ENCODE measurements at places on chromosomes 7 and 10.

- no peak for DNase-seq
These were observed 178.2 kb upstream of the HPS1 start for GRCh38 chr10:98624963-98625362.

- DNase-seq, result no peak
These were observed 18.9 kb upstream of the YAE1 start for GRCh38 chr7:39547336-39547735.

DNA sequence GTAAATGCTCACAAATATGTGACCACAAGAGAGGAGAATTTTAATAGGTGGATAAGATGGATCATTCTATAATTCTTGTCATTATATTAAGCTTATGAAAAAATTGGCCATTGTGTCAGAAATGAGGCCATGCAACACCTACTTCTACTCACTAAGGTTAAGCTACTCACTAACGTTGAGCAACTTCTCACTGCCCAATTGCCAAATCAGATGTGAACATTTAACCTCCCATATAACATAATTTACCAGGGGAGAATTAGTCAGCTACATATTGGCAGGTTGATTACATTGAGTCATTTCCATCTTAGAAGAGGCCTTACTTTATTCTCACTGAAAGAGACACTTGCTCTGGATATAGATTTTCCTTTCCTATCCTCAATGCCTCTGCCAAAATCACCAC lies 211.2 kb upstream of the DGKB start:
- DNase-seq, result no peak

DNA sequence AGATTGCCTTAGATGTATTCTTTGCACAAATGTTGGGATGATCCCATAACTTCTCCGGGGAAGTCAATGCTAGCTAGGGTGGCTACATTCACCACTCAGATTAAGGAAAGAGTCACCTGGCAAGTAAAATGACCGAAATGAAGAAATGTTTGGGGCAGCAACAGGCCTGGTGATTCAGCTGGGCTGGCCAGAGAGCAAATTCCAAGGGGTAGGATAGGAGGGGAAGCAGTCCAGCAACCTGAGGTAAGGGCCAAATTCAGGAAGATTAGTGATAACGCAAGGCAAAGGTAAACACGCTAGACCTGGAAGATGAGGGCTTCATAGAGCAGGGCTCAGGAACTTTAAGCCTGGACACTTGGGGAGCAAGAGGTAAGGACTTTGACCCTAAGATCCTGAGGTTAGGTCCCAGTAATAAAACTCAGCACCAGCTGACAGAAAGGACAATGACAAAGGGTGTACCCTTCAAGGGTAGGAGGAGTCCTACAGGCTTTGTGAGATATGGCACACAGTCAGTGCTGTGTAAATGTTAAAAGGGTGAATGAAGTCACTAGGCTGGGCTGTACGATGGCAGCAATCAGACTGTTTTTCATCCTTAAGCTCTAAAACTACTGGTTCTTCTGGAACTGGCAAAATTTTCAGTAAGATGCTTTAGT lies 22.7 kb upstream of the SMNDC1 start:
- DNase-seq, result no peak

- no peak for DNase-seq
These were observed 76.8 kb downstream of the ALOX5 start for GRCh38 chr10:45450866-45451265.

GRCh38 chr7:30163231-30163894 lies 28.6 kb downstream of the MTURN start:
- DNase-seq, result peak; percentile 79

DNA sequence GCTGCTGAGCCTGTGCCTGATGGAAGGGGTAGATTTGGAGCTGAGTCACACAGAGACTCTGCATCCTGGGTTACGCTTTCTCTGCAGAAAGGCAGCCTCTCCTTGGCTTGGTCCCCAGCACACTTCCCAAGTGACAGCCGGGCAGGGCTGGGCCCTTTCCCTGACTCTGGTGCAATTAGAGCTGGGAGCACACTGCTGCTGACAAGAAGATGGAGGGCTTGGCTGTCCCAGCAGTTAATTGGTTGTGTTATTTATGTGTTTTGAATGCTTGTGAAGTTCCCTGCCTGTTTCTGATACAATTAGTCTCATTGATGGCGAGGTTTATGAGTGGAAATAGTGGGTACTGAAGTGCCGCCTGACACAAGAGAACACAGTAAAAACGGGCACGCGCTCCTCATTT lies 123.6 kb downstream of the TCERG1L start:
- peak; percentile 35 for DNase-seq

DNA sequence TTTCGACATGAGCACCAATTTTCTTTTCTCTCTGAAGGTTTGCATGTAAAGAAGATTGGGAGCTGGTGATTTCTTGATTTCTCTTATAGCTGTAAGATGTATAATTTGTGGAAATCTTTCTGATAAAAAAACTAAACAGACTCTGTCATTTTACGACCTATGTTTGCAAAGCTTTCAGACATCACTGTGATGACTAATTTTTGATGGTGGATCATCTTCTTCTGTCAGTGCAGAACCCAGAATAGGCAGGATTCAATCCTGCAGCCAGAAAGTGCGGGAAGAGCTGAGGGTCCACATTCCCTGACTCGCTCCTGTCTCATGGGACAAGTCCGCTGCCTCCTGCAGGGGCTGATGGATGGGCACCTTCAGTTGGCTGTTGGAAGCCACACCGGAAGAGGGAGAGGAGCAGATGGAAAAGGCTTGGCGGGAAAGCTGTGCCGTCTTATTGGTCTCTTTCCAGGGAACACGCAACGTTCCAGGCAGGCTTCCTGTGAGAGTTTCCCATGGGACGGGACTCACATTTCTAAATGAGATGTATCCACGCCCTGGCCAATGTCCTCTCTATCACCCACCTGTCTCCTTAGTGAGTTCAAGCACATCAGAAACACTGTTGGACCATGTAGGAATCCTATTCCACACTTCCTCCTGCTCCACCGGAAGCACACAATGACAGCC lies 186.9 kb downstream of the PRPF18 start:
- DNase-seq, result no peak

DNA sequence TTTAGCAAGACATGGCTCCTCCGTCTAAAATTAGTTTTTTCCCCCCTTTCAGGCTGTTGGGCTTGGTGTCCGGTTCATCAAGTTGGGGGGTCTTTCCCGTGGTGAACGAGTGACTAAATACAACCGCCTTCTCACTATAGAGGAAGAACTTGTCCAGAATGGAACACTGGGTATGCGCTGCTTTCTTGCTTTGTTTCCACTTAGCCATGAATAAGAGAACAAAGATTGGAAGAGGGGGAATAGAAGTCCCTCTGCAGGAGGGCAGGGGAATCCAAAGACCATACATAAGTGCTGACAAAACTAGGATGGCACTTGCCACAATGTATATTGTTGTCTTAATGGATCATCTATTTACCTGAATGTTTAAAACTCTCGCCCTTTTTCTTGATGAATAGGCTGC lies 30.5 kb downstream of the ENO4 start:
- no peak for DNase-seq

- DNase-seq, result peak; percentile 79
These were observed 265.6 kb upstream of the FOXK1 start for GRCh38 chr7:4416396-4417056.

DNA sequence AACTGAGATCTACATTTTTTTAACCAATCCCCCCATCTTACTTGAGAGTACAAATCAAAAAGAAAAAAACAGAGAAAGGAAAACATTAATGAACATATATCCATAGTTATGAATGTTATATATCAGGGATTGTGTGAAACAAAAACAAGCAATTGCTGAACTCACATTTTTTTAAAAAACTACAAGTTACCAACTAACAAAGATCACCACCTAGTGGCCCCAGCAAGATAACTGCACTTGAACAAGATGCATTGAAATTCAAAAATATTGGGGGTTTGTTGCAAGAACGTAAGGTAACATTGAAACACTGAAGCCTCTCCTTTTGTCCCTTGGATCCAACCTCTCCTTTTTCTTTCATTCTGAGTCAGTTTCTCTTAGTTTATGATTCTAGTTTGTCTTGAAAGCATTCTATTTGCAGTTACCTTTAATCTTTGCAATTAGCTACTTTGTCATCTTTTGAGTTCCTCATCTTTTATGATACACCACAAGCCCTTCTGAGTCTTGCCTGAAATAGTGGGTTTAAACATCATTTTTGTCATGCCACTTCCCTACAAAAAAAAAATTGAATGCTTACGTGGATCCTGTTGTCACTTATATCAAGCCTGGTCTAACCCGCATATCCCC lies 87.3 kb upstream of the TES start:
- DNase-seq, result peak; percentile 67

- no peak for DNase-seq
These were observed 147.1 kb upstream of the ASAH2 start for GRCh38 chr10:50398381-50398780.

- DNase-seq, result peak; percentile 36
These were observed 386.6 kb downstream of the SH2D4B start for GRCh38 chr10:80924063-80924952.

DNA sequence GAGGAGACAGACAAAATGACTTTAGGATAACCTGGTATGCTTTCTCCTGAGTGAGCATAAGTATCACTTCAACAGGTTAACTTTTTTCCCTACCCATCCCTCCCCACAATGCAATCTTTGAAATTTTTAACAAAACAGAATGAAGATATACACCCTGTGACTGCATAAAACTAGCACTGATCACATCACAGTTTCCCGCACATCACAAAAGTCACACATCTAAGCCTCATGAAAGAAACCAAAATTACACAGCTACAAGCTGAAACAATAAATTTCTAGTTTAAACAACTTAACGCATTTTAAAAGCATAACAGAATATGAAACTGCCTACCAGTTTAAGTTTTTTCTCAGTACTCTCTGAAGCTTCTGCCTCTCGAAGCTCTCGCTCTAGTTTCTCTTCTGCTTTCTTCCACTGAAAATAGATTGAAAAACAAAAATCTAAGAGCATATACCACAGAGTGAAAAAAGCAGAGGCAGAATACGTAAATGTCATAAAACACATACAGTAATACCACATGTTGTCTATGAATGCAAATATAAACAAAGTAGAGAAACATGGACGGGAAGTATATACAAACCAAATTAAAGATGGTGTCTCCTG lies 18.1 kb downstream of the NOC3L start:
- DNase-seq, result no peak

DNA sequence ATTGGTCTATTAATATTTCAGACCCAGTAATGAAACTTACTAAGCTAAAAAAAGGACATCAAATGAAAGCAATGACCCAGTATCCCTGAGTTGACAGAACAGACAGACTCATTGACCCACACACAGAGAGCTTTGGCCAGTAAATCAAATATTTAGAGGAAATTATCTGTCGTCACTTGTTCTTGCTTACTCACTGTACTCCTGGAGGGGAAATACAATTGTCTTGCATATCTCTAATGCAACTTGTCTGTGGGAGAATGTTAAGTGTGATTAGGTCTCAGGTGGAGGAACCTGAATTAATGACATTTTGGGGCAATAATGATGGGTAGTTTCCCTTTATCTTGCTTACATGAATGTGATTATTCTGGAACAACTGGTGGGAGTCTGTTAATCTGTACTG lies 80.4 kb downstream of the CUBN start:
- DNase-seq, result no peak

DNA sequence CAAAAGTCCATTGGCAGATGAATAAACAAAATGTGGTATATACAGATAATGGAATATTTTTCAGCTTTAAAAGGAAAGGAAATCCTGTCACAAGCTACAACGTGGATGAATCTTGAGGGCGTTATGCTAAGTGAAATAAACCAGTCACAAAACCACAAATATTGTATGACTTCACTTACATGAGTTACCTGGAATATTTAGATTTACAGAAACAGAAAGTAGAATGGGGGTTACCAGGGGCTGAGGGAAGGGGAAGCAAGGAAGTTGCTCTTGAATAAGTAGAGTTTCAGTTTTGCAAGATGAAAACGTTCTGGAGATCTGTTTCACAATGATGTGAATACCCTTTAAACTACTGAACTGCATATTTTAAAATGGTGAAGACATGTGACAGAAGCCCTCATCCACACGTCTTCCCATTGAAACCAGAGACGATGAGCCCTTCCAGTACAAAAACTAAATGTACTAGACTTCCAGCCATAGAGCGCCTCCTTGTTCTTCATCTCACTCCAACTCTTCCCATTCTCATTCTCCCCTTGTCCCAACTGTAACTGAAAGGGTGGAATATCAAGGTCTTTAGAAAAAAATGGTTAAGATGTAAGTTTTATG lies 62.4 kb downstream of the MICU1 start:
- DNase-seq, result no peak

DNA sequence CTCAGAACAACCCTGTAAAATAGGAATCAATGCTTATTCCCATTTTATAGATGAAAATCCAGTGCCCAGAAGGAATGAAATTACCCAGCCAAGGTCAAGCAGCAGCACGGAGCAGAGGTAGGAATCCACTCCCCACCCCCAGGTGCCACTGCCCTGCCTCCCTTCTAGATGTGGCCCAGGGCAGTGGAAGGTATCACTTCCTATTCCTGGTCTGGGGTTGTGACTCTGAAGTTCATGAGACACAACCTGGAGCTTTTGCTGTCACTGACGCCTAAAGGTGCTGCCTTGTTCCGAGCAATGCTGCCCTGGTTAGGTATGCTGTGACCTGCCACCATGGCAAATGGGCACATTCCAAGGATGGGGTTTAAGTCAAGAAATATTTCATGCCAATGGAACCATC lies 53.6 kb downstream of the PIK3AP1 start:
- no peak for DNase-seq

GRCh38 chr10:22911889-22912762 lies 15.7 kb upstream of the ARMC3 start:
- peak; percentile 90 for DNase-seq

- DNase-seq, result no peak
These were observed 254.6 kb downstream of the TNS3 start for GRCh38 chr7:47327346-47327697.

- DNase-seq, result no peak
These were observed 43.7 kb upstream of the INSIG1 start for GRCh38 chr7:155254018-155254417.

DNA sequence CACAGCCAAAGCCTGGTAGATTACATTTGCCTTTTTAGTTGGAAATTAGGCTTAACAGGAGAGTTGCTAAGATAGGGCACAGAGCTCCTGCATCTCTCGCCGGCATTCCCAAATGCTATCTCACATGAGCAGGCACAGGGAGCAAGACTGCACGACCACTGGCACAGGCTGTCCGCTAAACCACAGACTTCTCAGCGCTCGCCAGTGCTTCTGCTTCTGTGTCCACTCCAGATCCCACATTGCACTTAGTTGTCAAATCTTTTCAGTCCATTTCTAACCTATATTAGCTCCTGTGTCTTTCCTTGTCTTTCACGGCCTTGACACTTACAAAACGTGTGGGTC lies 138.9 kb downstream of the EGFR start:
- DNase-seq, result no peak

GRCh38 chr7:87435546-87435945 lies 39.9 kb downstream of the ABCB4 start:
- no peak for DNase-seq

DNA sequence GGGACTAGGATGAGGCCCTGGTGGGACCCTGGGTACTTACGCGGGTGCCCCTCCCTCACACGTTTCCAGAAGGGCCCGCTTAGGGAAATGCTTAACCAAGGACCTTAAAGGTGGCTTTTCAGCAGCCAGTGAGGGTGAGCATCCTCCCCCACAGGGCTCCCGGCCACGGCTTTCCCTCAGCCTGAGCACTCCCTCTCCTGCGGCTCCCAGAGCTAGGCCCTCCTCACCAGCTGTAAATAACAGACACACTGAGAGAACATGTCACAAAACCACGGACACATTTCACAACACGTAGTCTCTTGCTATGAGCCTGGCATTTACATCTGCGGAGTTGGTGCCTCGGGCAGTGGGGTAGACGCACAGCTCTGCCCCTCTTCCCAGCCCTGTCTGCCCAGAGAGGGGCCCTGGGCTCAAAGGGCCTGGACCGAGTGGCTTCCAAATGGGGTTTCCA lies 25.2 kb downstream of the GRID1 start:
- no peak for DNase-seq

Measured in NCI-H1417 (cell line).